ENCODE measurements at places on chromosomes 2 and 18.

- DNase-seq, result no peak
Measured at GRCh38 chr18:22643731-22644130, 226.0 kb upstream of the CTAGE1 start.

DNA sequence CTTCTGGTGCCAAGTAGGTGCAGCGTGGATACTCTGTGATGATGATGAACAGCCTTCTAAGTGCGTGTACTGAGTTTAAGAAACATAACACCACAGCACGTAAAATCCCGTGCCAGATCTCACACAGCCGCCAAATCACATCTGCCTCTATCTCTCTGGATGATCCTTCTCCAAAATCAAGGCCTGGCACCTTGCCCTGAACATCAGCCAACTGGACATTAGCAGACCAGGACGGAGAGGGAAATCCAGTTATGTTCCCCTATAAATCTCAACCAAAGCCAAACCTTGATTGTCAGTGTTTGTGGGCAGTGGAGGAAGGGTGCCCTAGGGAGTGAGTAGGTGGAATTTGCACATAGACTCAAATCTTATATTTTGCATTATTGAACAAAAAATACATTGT is 164.3 kb downstream of the MIB1 start:
- no peak for DNase-seq

DNA sequence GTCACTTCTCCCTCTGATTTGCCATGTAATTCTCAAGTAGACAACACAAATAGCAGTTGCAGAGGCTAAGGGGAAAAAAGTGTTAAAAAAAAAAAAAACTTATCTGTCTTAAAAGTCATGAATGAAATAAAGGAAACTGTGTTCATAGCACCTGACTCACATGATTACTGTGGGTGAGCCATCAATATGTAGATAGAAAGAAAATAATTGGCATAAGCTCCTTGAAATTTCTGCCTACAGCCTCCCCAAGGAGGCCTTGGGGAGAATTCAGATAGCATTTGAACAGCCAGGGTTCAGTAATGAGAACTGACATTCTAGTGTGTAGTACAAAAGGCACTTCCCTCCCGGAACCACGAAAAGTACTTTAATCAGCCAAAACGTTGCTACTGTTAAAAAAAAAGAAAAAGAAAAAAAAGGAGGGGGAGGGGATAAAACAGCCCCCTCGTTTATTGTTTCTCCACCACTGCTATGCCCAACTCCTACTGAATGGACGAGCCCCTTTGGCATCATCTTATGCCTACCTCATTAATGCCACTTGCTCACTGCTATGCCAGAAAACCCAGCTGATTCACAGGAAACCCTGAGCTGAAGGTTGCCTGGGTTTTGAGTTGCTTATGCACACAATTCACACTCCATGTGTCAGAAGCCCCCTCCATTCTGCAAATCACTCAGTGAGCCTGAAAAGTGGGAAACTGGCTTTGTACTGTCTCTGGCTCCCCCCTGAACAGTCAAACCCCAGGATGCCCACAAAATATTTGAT is 65.5 kb upstream of the KLF7 start:
- no peak for DNase-seq

- DNase-seq, result no peak
Measured at GRCh38 chr18:44238454-44238853, 442.2 kb upstream of the SETBP1 start.

DNA sequence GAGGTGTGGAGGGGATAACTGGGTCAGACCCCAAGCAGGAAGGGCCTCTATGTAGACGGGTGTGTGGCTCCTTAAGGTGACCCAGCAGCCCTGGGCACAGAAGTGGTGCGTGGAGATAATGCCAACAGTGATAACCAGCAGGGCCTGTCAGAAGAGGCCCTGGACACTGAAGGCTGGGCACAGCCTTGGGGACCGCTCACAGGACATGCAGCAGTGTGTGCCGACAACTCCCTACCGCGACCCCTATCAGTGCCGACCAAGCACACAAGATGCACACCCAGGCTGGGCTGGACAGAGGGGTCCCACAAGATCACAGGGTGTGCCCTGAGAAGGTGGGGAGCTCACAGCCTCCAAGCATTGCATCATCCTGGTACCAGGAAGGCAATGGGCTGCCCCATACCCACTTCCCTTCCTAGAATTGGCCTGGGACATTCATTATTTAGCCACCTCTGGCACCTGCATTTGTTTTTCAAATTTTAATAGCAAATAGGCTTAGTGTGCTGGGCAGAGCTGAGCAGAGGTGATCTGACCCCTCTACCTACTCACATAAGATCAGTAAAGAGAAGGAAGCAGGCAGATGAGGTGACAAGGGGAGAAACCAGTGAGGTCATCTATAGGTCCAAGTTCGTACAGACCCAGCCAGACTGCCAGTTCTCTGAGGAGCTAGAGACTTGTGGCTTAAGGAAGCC is 55.2 kb downstream of the BCL11A start:
- no peak for DNase-seq

- no peak for DNase-seq
Measured at GRCh38 chr18:50199346-50199855, 4.5 kb upstream of the MYO5B start.

DNA sequence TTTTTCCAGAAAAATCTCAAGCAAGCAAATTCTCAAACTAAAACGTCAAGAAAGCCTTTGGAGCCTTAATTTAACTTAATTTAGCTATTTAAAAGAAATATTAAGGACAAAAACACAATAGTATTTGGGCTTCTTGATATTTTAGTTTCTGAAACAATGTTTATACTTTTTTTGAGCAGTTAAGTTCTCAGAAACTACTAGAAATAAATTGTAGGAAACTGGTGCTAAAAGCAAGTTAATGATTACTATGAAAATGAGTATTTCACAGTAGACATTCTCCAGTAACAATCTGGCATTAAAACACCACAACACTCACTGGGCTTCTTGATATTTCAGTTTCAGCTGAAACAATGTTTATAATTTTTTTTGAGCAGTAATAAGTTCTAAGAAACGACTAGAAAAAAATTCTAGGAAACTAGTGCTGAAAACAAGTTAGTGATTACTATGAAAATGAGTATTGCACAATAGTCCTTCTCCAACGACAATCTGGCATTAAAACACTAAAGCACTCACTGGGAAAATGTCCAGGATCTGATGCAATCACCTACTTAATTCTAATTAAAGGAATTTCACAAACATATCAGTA is 45.1 kb downstream of the TRAK2 start:
- DNase-seq, result no peak

DNA sequence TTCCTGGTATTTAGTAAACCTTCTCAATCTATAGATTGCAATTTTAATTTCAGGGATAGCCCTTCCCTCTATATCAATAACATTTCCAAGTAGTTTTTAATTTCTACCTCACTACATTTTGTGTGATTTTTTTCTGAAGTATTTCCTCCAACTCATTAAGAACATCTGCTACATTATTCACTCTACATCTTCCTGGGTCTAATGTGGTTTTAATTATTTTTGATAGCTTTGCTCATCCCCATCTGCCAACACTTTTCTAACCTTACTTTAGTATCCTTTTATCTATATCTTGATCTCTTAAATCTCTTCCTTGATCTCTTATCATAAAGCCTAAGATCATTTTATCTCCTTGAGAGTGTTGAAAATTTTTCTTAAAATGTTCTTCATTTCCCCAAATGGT is 278.3 kb upstream of the CYP26B1 start:
- no peak for DNase-seq

DNA sequence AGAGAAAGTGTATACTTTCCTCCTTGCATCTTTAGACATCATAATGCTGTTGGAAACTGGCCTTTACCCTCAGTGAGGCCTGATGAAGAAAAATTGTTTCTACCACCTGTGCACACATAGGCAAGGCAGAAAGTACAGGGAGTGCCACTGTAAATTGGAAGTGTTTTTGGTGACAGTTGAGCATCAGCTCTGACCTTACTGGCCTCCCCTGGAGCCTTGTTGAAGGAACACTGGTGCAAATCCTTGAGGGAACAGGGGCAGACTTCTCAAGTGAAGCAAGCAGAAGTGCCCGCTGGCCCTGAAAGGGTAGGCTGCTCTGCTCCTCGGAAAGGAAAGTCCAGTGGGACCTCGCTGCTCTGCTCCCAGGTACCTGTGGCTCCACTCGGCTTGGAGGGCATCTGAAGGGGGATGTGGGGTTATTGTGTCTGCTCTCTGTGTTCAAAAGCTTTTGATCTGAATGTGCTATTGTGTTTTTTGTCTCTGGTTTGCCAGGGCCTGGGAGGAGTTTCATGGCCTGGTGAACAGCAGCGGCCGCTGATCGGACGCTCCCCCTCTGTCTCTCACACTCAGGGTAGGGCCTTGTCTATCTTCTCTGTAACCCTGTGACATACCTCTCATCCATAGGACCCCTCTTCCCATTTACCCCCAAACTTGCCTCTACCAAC is 23.4 kb downstream of the EIF4E2 start:
- no peak for DNase-seq

GRCh38 chr2:191710411-191710900 is 32.5 kb downstream of the NABP1 start:
- no peak for DNase-seq

DNA sequence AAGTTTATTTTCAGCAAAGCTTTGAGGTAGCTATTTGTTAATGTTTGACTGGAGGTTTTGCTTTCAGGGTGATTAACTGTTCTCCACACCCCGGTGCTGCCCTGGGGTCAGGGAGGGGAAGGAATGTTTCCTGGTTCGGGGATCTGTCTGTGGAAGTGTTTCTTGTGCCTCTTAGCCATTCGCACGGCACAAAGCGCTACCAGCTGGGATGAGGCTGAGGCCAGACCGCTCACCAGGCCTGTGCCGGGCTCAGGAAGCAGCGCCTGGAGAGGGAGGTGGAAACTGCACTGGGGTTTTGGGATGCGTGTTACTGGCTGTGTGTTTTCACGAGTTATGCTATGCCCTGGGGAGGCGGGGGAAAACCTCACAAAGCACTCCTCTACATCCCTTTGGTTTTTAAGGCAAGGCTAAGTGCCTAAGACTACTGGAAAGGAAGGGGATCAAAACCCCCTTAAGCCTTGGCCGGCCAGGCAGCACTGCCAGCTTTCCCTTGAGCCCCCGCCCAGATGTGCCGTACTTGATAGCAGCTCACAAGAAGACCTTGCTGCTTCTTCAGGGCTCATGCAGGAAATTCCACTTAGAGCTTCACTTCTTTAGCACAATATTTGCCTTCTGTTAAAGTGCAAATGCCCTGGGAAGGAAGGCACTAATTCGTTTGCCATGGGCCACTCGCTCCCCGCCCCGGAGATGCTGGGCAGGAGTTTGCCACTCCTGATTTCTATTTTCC is 65.7 kb upstream of the CNGA3 start:
- DNase-seq, result no peak

GRCh38 chr2:108553209-108553919 is 19.1 kb downstream of the LIMS1 start:
- no peak for DNase-seq

DNA sequence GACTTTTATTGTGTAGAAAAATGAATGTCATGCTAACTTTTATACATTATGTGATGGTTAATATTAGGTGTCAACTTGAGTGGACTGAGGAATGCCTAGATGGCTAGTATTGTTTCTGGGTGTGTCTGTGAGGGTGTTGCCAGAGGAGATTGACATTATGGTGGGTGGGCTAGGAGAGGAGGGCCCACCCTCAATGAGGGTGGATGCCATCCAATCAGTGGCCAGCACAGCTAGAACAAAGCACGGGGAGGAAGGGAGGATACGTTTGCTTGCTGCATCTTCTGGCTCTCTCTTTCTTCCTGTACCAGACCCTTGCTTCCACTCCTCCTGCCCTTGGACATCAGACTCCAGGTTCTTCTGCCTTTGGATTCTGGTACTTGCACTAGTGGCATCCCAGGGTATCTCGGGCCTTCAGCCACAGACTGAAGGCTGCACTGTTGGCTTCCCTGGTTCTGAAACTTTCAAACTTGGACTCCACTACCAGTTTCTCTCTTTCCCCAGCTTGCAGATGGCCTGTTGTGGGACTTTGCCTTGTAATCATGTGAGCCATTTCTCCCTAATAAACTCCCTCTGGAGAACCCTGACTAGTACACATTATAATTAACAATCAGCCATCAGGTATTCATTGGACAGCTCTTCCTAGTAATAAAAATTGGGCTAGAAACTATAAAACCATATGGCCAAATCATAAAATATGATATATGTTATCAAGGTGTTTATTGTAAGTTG is 31.7 kb upstream of the ZCCHC2 start:
- no peak for DNase-seq

- DNase-seq, result no peak
Measured at GRCh38 chr2:30757749-30758148, 49.5 kb downstream of the CAPN13 start.

DNA sequence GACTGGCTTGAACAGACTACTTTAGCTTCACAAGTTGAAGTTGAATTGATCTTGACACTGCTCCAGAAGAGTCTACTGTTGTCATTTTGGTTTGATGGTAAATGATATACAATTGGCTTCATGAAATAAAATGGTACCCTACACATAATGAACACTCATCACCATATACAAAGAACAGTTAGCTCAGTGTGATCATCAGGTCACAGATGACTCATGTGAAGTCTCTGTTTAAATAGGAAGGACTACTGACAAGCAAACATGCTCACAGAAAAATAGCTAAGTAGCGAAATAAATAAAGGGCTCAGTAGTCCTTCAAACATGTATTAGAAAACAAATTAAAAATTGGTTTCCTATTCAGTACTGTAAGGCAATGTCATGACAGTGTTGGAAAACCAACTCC is 96.2 kb downstream of the MEIS1 start:
- DNase-seq, result no peak

DNA sequence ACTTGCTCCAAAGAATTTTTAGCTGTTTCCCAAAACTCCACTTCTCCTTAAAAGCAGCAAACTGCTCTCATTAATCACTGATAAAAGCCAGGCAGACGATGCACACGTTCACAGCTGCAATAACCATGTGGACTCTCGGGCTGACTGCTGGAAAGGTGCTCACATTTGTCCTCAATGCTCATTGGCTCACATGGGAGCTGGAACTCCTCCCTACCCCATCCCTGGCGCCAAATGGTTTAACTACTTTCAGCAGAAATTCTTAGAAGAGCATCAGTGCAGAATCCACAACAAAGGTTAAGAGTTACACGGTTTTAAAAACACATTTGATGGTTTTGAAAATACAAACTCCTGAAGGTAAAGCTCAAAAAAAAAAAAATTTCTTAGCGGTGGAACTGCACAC is 117.1 kb downstream of the NOL10 start:
- no peak for DNase-seq

- DNase-seq, result no peak
Measured at GRCh38 chr2:62347563-62348270, 151.8 kb downstream of the B3GNT2 start.

- DNase-seq, result no peak
Measured at GRCh38 chr2:127644066-127645025, 1.6 kb upstream of the GPR17 start.

Measured in activated T-cell treated with anti-CD3 and anti-CD28 coated beads for 4 hours (primary cell).